ENCODE measurements at places on chromosomes 7 and 10.

DNA sequence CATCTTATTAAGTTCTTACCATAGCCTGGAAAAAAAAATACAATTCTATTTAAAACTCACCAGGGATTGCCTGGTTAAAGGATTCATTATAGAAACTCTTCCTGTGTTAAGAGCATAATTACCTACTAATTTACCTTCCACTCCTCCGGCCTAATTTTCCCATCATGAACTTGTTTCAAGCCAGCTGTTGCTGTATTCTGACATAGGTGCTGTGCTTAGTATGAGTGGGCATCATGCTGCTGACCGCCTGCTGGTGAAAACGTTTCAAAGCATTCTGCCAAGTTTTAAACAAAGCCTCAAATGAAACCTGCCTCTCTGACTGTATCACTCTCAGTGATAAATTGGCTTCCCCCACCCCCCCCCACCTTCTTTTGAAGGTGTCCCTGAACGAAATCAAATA is 47.8 kb upstream of the KCNMA1 start:
- DNase-seq: peak; percentile 89

DNA sequence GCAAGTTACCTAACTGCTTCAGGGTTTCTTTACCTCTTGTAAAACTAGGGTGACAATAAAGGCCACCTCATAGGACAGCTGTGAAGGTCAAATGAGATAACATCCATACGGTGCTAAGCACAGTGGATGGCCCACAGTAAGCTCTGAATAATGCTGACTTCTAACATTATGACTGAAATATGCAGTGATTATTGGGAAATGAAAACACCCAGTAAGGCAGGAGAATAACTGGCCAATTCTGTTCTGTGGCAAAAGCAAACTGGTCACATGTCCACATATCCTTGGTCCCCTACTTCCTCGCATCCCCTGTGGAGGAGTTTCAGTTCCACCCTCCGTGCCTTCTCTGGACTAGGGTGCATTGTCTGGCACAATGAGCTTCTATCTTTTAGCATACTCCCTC is 1.4 kb downstream of the CUBN start:
- DNase-seq: no peak

GRCh38 chr10:110479710-110480109 is 18.0 kb upstream of the DUSP5 start:
- no peak for DNase-seq

DNA sequence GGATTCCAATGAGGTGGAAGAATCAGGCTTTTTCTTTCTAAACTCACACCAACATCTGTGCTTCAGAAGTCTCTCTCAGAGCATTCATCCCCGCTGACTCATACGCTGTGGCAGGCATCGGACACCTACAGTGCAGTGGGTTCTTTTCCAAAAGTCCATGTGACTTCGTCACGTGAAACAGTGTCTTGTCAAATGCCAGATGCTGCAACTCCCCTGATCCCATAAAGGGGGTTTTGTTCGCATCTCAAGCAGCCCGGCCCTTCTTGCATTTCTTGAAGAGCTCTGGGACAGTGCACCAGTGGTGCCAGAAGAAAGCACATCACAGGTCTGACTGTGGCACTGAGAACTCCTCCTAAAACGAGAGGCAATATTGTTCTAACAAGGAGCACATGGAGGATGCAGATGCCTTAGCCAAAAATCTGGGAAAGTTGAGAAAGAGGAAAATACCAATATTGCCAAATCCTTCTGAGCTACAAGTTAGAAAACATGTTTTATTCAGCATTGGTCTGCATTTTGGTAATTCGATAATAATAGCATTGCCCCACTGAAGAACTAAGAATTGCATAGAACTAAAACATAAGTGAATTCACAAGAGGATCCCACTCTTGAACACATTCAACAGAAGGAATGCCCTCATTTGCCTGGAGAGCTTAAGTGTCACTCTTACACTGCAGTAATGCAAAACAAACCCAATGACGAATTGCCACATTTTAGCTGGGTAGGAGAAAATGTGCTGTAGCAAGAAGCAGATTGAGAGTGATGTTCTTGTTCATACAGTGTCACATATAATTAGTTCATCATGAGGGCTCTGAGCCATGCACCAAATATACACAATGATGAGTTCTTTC is 204.4 kb downstream of the CXCL12 start:
- no peak for DNase-seq

GRCh38 chr7:17329440-17329839 is 31.0 kb downstream of the AHR start:
- DNase-seq: no peak

GRCh38 chr7:2638224-2638991 is 6.6 kb downstream of the TTYH3 start:
- DNase-seq: no peak

GRCh38 chr10:123378302-123378701 is 224.1 kb downstream of the BUB3 start:
- no peak for DNase-seq

DNA sequence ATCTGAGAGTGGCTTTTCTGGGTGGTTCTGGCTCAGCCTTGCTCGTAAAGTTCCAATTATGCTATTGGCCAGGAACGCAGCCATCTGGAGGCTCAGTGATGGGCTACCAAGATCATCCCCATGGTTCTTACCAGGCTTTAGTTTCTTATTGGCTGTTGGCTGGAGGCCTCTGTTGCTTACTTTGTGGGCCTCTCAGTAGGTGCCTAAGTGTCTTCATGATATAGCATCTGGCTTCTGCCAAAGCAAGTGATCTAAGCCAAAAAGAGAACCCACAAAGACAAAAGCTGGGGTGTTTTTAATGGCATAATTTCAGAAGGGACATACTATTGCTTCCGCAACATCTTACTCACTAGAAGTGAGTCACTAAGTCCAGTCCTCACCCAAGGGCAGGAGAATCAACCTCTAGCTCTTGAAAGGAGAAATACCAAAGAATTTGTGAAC is 132.0 kb upstream of the MDFIC start:
- DNase-seq: no peak

DNA sequence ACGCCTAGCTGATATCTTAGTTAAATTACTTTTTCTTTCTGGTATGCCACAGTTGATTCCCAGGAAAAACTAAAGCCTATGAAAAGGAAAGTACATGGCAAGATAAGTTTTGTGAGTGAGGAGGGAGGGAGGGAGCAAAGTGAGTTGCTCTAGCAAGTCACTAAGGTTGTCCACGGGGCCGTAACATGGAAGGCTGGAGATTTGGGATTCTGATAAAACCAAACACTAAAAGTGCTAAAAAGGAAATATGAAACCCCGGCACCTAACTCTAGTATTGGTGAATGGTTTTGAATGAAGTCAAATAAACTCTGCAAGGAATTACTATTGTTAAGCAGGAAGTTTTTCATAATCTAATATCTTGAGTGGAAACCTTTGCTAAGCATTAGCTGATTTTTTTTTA is 1.7 kb downstream of the AGR2 start:
- no peak for DNase-seq

DNA sequence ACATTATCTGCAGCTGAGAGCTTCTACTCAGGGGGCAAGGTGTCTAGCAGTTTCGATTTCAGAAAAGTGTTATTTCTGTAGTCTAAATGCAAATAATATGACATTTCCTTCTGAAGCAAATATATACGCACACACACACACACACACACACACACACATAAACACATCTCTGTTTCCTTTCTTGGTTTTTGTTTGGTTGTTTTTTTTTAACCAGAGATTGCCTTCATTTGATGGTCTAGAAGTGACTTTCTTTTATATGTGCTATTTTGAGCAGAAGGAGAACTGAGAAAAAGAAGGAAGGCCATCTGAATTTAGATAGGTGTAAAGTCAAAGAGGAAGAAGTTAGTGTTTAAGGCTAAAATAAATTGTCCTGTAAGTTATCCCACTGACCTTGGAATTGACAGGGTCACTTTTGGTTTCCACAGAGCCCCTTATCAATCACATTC is 142.2 kb downstream of the TRIL start:
- DNase-seq: no peak

GRCh38 chr10:88883448-88883809 is 3.4 kb downstream of the STAMBPL1 start:
- DNase-seq: no peak

GRCh38 chr7:99428972-99429566 is 9.5 kb downstream of the PTCD1 start:
- DNase-seq: no peak

DNA sequence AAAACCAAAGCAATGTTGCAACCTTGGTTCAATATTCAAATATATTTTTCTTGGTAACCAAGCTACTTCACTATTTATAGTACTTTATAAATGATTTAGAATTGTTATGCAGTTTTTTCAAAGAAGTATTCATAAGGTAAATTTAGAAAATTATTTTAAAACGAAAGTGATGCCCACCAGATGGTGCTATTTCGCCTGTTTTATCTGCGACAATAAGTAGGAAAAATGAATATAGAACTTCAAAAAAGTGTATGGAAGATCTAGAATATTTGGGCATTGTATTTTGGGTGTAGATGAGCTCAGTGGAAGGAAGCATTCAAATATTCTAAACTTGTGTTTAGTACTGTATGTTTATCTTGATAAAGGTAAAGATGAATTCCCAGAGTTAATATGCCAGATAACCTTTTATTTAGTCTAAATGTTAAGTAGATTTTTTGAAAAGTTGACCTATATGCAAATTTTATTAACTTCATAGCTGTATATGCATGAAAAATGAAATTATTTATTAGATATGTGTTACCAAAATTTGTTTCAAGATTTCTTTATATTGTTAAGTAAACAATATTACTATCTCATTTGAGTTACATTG is 93.2 kb downstream of the ADK start:
- peak; percentile 31 for DNase-seq

DNA sequence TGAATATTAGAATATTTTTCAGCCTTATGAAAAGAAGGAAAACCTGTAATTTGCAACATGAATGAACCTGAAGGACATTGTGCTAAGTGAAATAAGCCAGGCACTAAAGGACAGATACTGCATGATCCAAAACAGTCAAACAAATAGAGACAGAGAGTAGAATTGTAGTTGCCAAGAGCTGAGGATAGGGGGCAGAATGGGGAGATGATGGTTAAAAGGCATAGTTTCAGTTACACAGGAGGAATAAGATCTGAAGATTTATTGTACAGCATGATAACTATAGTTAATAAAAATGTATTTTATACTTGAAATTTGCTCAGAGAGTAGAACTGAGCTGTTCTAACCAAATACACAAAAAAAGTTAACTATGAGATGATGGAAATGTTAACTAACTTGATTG is 149.0 kb upstream of the TMEM106B start:
- DNase-seq: no peak

DNA sequence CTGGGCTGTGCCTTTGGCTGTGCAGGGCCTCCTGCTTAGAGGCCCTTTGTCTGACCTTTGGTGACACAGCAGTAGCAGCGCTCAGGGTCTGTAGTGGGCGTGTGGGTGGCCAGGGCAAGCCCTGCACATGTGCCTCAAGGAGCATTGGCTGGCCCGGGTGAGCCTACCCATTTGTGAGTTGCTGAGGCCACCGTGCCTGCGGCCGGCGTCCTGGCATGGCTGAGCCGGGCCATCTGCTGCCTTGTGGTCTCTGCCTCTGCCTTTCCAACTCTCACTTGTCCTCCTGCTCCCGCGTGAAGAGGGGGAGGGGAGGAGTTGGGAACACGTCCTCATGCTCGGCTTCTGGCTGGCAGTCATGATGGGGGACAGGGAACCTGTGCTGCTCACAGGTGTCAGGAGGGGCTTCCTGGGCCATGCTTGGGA is 9.2 kb upstream of the ORAI2 start:
- no peak for DNase-seq

GRCh38 chr10:62638062-62638477 is 166.4 kb upstream of the ADO start:
- DNase-seq: no peak

- DNase-seq: no peak
These were observed 34.2 kb upstream of the ANLN start for GRCh38 chr7:36355490-36355889.

GRCh38 chr10:13271552-13272163 is 28.2 kb downstream of the PHYH start:
- DNase-seq: no peak

DNA sequence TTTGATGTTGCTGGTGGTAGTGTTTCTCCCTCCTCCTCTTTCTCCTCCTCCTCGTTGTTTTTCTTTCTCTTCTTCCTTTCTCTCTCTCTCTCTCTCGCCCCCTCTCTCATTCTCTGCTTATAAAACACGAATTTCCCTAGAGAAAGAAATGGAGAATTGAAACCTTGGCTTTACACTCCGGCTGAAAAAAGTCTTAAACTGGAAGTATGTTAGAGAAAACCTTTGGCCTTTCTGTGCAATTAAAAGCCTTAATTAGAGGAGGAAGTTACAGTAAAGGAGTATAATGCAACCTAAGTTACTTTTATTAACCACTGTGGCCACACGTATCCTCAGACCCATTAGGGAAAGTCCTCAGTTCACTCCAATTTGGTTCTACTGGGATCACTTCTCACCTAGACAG is 501.7 kb upstream of the SORCS1 start:
- no peak for DNase-seq

DNA sequence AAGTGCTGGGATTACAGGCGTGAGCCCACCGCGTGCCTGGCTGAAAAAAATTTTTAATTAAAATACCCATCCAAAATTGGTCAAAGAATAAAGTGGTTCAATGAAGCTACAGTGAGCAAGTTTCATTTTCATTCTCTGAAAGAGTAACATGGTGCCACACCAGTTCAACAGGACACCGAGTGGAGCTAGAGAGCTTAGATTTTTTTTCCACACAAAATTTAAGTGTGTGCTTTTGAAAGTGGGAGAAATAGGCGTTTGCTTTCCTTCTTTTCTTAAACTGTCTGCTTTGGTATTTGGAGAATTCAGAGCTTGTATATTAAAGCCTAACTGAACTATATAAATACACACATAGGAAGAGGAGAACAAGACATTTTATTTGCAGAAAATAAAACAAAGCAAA is 43.4 kb downstream of the BPGM start:
- no peak for DNase-seq

- no peak for DNase-seq
These were observed 81.6 kb upstream of the MSRB2 start for GRCh38 chr10:23013581-23014335.

GRCh38 chr7:131370523-131370968 is 42.9 kb downstream of the MKLN1 start:
- no peak for DNase-seq

DNA sequence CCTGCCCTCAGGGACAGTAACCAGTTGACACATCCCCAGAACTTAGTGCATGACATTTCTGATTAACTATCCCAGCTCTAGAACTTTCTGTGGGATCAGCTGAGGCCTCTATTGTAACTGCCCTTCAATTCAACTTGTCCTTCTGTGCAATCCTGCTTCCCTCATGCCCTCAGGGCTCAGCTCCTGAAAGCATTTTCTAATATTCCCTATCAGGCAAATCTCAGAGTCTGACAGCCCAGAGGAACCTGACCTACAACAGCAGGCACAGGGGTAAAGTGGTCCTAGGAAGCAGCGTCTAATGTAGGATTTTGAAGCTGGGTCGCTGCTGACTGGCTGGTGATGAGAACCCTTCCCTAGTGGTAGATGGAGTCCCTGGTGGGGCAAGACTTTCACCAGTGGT is 13.6 kb upstream of the STN1 start:
- DNase-seq: no peak
